Spleen (tissue), 13 donors: ENCODE measurements at places on chromosomes 11 and 22. TPM values are rescaled to one million over a fixed set of nuclear protein-coding genes. Genes with fewer than 3 reads are reported as not detected.

- DNase-seq: peak; percentile 57
Measured at GRCh38 chr11:64754124-64754918, 5.5 kb downstream of the PYGM start.

Gene PKNOX2
- total RNA-seq: 2.8 TPM

DNA sequence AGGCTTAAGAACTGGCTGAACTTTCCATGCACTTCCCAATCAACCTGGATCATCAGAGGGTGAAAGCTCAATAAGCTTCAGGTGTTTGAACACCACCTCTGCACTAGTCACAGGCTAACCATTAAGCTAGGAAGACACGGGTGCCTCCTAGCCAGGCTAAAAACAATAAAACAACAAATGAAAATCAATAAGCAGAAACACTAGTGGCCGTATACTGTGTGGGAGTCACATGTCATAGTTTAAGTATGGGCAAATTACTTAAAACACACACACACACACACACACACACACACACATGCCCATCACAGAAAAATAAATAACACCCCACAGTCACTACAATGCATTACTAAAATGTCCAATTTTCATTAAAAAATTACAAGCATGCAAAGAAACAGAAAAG, 85.2 kb downstream of the APOL5 start:
- DNase-seq: no peak

Gene SERPINH1
- 145 TPM for total RNA-seq

- DNase-seq: no peak
Measured at GRCh38 chr11:66523611-66524010, 13.2 kb downstream of the BBS1 start.

GRCh38 chr11:61152816-61153592, 8.2 kb downstream of the VPS37C start:
- peak; percentile 38 for DNase-seq

GRCh38 chr22:24474649-24475255, 20.4 kb upstream of the UPB1 start:
- DNase-seq: no peak

Gene ZP1
- total RNA-seq: not detected

Gene MMP1
- total RNA-seq: 2.0 TPM

Gene B3GAT3
- total RNA-seq: 29.3 TPM

DNA sequence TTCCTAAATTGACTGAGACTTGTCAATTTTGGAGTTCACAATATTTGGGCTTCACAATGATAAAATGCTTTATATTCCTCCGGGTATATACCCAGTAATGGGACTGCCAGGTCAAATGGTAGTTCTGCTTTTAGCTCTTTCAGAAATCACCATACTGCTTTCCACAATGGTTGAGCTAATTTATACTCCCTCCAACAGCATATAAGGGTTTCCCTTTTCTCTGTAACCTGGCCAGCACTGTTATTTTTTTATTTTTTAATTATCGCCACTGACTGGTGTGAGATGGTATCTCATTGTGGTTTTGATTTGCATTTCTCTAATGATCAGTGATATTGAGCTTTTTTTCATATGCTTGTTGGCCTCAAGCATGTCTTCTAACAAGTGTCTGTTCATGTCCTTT, 21.8 kb downstream of the NARS2 start:
- DNase-seq: no peak

GRCh38 chr11:114077482-114078305, 18.2 kb downstream of the ZBTB16 start:
- DNase-seq: no peak

DNA sequence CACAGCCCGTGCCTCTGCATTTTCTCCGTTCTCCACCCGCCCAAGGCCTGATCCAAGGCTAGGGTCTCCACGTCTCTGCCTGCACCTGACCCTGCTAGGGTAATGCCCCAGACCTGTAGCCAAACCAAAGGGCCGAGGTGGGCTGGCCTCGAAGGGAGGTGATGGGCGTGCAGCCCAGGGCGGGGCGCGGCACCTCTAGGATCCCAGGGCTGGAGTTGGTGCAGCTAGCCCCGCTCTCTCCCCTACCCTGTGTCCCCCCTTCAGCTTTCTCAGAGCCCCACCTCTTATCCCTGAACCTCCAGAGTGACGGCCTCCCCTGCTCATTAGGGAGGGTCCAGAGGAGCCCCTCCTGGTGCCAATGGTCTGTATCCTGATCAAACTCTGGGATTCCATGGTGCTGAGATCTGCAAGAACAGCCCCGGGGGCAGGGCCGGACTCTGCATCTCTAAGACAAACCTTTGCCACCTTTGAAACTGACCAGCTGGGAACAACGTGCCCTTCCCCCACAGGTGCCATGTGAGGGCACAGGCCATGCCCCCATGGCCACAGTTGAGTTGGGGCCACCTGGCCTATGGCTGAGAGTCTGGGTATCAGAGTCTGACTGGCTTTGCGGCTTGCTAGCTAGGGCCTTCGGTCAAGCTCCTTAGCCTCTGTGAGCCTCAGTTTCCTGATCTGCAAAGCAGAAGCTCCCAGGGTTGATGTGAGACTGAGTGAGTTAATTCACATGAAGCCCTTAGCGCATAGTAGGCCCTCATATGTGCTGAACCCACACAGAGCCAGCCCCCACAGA, 23.1 kb upstream of the CBX7 start:
- peak; percentile 74 for DNase-seq

DNA sequence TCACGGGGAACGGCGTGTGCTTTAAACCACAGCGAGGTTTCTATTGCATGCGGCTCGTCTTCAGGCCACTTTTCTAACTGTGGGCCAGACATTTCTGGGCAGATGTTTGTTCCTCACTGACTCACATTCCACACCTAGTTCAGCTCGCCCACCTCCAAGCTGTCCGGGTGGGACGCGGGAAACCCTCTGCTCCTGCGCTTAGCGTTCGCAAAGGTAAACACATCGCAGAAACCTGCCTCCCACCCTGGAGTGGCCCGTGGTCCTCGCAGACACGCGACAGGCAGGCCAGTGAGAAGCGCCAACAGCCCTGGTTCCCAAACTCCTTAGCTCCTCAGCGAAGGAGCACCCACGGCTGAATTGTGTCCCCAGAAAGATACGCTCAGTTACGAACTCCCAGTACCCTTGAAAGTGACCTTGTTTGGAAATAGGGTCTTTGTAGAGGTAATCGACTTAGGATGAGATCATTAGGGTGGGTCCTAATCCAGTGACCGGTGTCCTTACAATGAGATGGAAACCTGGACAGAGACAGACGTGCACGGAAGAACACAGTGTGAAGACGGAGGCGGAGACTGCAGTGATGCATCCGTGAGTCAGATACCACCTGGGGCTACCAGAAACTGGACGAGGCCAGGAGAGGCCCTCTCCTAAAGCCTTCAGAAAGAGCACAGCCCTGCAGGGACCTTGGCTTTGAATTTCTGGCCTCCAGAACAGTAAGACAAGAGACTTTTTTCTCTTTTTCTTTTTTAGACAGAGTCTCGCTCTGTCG, 82.7 kb downstream of the CELSR1 start:
- no peak for DNase-seq

Gene MMP12
- 8.9 TPM for total RNA-seq

- no peak for DNase-seq
Measured at GRCh38 chr11:35723913-35724312, 61.3 kb downstream of the TRIM44 start.

- no peak for DNase-seq
Measured at GRCh38 chr11:103690356-103690755, 346.1 kb upstream of the DDI1 start.

Gene NXPE4
- total RNA-seq: not detected

DNA sequence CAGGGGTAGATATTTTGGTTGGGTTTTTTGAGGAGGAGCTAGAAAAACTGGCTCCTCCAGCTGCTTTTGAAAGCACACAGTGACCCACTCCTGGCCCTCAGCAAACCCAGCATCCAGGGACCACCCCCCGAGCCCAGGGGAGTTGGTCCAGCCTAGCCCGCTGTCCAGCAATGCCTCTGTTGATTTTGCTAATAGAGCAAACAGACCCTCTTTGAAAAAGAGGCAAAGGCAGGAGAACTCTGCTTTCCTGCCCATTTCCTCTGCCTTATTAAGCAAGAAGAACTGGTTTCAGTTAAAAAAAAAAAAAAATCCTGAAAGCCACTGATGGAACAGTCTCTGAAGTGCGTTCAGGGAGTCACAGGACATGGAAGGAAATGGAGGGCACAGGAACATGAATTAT, 25.3 kb downstream of the ABTB2 start:
- DNase-seq: no peak

- DNase-seq: no peak
Measured at GRCh38 chr11:64295760-64296159, 4.4 kb upstream of the CATSPERZ start.

DNA sequence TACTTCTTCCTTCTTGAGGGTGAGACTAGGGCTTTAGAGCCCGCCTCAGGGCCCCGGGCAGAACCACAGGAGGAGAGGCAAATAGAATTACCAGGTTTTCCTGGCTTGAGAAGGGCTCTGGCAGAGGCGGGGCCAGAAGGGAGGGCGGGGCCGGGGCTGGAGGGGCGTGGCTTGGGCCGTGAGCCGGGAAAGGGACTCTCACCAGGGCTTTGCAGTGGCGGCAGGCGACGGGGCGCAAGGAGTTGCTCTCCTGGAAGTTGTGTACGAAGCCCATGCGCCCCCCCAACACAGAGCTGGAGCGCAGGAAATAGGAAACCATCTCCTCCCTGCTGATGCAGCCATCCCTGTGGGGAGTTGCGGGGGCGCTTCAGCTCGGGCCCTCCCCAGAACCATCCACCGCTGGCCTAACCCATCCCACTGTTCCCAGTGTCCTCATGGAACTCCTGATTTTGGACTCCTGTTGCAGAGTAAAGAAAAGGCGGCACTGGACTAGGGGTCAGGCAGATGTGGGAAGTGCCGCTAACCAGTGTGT, 6.9 kb upstream of the NRXN2 start:
- DNase-seq: no peak

- no peak for DNase-seq
Measured at GRCh38 chr11:30567120-30567519, 19.0 kb downstream of the MPPED2 start.

GRCh38 chr11:19405966-19406365, 165.2 kb upstream of the E2F8 start:
- DNase-seq: no peak

GRCh38 chr11:108239076-108239475, 16.2 kb downstream of the ATM start:
- no peak for DNase-seq

DNA sequence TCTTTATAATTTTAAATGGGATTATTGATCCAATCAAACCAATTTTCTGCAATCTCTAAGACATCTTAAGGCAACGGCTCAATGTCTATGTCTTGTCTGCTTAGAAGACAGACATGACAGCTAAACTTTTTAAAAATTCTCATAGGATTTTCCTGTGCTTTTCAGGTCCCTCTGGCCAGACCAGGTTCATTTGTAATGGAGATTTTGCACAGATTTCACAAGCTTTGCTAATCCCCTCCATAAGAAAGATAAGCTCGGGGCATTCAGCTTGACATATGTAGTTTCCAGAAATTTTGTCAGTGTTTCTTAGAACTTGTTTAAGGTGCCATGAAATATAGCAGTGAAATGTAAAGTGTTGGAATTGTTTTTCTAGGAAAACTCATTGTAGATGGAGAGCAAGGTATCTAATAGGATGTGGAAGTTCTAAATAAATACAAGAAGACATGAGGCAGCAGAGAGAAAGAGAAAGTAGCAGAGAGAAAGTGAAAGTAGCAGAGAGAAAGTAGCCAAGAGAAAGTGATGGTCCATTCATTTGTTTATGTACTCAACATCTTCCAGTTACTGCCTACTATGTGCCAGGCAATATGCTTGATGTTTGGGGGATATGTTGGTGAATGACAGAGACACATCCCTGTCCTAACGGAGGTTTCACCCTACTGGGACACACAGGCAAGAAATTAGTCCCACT, 219.1 kb upstream of the ARHGAP42 start:
- DNase-seq: no peak

DNA sequence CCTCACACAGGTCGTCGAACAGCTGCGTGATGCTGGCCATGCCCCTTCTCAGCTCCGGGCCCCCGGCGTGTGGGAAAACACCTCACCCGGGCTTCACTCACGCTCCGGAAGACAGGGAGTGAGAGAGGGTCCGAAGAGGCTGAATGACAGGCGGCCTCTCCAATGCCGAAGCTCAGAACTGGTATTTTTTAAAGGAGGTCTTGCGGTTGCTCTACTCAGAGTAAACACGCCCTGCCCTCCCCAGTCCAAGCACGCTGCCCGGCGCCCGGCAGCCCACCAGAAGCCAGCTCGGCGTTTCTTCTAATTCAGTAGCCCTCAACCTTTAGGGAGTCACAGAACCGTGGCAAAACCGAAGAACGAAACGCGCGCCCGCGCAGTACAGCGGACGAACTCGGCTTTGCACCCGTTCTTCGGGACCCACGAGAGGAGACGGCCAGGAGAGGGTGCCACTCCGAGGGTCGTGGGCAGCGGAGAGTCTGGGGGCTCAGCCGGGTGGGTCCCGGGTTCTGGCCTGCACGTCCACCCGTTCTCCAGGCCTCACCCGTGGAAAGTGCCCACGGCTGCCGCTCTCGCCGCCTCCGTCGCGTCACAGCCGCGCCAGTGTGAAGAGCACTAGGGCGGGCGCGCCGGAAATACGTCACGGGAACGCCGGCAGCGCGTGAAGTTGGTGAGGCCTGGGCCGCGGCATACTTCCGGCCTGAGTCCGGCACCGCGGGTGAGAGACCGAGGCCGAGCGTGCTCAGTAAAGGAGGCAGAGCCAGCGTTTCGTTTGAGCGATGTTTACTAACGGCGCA, at the start of gene TUBGCP6:
Gene TUBGCP6 (minus strand): TSS at position 604 of the 794 bp plus-strand sequence. CDS start 564 bp downstream, at position 40.
- peak; percentile 99 for DNase-seq

DNA sequence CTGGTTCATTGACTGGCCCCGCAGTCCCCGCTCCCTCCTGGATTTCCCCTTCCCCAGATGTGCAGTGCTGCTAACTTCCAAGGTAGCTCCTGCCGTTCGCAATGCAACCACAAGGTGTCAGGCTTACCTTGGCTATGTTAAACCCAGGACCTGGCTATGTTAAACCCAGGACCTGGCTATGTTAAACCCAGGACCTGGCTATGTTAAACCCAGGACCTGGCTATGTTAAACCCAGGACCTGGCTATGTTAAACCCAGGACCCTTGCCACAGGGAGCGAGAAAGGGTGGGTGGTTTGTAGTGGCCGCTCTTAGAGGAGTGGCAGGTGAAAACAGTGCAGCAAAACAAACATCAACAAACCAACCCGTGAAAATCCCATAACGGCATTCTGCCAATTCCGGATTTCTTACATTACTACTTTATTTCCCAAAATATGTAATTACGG, 2.9 kb upstream of the ADAMTS8 start:
- DNase-seq: peak; percentile 83

Gene ESAM
- total RNA-seq: 38.7 TPM

Gene OR52I2
- total RNA-seq: not detected

DNA sequence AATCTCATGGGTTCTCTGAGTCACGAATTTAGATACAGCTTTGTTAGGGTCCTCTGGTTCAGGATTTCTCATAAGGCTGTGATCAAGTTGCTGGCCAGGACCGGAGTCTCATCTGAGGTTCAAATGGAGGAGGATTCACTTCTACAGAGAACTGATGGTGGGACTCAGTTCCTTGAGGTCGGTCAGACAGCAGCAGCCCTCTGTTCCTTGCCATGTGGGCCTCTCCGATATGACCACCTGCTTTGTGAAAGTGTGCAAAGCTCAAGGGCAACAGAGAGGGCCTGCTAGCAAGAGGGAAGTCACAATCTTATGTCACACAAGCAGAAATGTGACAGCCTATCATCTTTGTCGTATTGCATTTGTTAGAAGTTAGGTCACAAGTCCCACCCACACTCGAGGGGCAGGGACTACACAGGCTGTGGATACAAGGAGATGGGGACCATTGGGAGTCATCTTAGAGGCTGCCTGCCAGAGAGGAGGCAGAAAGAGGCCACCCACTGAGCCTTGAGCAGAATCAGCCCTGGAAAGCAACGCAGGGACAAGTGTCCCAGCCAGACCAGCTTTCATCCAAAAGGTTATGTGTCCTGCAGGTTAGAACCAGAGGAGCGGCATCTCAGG, 34.5 kb downstream of the RPUSD4 start:
- DNase-seq: peak; percentile 45

Gene SULT4A1
- total RNA-seq: 2.6 TPM

GRCh38 chr22:36998620-36999351, 20.5 kb downstream of the TST start:
- DNase-seq: no peak

Gene SLN
- total RNA-seq: not detected
